ENCODE measurements at places on chromosomes 1 and 21. TPM values are rescaled to one million over a fixed set of nuclear protein-coding genes. Genes with fewer than 3 reads are reported as not detected.

- no peak for DNase-seq
Measured at GRCh38 chr1:208866386-208866955, 622.3 kb upstream of the PLXNA2 start.

SPATA45 gene
- not detected for total RNA-seq

GRCh38 chr1:54413295-54413694 lies 7.1 kb upstream of the SSBP3 start:
- DNase-seq, result peak; percentile 41

- DNase-seq, result no peak
Measured at GRCh38 chr1:116334868-116335635, 38.0 kb upstream of the ATP1A1 start.

IVL gene
- not detected for total RNA-seq

GRCh38 chr1:212595787-212596714 lies 12.5 kb upstream of the ATF3 start:
- peak; percentile 99 for DNase-seq

DCDC2B gene
- total RNA-seq, result not detected

- DNase-seq, result peak; percentile 14
Measured at GRCh38 chr1:216461466-216461865, 38.2 kb upstream of the USH2A start.

DNA sequence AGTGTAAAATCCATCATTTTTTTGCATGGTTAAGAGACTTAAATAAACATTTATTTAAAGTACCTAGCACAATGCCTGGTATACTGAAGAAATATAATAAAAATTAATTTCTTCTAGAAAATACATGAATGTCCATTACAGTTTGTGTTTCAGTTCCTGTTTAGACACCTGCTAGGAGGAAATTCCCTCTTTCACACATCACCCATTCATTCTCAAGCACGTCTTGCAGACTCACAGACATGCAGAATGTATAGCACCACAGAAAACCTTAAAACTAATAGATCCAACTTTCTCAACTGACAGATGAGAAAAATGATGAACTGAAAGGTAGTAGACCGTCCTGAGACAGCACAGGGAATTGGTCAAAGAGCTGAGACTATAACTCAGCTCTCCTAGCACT lies 172.2 kb upstream of the C8B start:
- DNase-seq, result no peak

OR2T2 gene
- total RNA-seq, result not detected

F5 gene
- total RNA-seq, result not detected

DNA sequence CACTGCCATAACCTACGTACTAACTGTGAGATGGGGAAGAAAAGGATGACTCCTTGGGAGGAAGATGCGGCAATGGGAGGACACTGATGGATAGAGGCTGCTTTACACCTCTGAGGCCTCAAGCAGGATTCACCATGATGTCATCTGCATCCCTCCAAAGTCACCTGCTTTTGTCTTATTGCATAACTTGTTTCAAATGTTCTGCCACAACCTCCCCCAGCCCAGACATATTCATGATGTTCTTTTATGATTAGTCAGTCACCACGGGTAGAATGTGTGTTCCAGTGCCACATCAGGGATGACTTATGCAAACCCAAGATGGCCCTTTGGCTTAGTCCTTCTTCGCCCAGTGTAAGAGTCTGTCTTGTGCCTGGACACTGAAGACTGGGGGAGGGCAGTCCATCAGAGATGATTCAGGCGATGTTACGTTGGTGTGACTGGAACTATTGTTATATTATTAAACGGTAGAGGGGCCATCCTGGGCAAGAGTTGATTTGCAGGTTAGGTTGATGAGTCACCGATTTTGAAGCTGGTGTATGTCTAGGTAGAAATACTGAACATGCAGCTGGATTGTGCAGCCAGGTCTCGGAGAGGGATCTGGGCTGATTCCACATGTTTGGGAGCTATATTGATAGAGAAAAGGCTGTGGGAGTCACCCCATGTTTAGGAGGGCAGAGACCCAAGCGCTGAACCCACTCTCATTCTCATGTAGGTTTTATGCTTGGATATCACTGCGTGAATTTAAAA lies 32.6 kb downstream of the RYR2 start:
- no peak for DNase-seq

ATP6V1G3 gene
- not detected for total RNA-seq

CFHR4 gene
- total RNA-seq, result not detected

DNASE2B gene
- total RNA-seq, result not detected

All from SJSA1 (cell line).